ENCODE measurements at places on chromosomes 5 and 9.

- no peak for DNase-seq
Measured at GRCh38 chr5:51278539-51278938, 104.7 kb upstream of the ISL1 start.

DNA sequence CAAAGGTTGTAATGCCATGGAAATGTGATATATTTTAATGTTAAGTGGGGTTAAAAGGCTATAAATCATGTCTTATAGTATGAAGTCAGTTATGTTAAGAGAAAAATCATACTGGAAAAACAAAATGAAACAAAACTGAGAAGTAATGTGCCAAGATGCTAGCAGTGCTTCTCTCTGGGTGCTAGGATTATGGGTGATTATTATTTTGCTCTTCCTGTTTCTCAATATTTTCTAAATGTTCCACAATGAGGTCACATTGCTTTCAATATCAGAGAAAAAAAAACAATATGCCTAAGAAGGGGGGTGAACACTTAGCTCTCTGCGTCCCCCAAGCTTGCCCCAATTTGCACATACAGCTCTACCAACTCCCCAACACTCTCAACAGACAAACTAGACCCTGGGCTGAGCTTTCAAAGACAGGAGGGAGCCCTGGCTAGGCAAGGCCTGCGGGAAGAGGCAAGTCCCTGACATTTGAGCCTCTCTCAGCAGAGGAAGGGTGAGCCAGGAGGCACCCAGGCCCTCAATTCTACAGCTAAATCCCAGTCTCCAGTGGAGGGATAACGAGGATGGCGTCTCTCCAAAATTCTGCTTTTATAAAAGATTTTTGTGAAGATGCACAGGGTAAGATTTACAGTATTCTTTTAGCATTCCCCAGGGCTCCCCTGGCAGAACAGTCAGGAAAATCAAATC is 24.4 kb downstream of the WHRN start:
- no peak for DNase-seq

- no peak for DNase-seq
Measured at GRCh38 chr9:125889476-125890419, 142.6 kb downstream of the PBX3 start.

DNA sequence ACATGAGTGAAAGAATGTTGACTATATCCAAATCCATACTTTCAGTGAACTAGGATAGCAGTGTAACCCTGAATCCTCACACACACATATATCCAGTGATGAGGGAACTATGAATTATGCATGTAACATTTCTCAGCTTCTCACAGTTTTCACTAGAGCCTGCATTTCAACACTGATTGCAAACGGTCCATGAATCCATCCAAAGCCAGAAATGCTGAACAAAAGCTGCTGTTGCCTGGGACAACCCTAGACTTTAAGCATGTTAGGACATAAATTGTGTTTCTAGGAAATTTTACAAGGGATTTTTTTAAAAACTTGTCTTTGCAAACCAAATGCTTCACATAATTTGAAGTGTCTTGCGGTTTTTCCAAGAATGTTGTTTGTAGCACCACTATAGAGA is 2010.0 kb upstream of the WWC1 start:
- DNase-seq: no peak

GRCh38 chr5:17167171-17167891 is 50.1 kb upstream of the BASP1 start:
- no peak for DNase-seq

DNA sequence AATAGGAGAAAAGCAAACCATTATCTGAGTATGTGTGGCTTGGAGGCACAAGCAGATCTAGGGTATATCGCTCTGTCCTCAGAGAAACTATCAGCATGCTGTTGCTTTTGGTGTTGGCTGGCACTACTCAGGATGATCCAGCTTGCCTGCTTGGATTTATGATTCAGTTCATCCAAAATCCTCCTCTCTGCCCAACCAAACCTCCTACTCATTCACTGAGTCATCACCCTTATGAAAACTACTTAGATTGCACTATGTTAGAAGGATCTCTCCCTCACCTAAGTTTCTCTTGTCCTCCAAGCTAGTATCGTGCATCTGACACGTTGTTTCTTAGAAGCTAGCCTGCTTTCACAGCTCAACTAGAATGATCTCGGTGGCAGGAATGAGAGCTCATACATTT is 14.2 kb upstream of the ZBED3 start:
- DNase-seq: no peak

DNA sequence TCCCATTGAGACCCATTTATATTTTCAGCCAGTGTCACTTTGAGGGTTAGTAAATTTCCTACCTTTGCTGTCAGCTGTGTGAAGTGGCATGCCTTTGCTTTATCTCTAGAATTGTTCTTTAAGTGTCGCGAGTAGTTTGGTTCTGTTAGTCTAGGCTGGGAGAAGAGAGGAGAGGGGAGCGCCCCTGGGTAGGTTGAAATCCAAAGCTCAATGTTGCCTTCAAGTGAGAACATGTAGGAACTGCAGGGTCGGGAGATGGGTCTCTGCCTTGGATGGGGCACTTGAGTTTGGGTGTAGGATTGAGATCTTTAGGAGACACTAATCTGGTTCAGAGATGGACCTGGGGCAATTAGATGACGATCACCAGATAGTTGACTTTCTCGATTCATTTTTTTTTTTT is 46.3 kb downstream of the STC2 start:
- no peak for DNase-seq

DNA sequence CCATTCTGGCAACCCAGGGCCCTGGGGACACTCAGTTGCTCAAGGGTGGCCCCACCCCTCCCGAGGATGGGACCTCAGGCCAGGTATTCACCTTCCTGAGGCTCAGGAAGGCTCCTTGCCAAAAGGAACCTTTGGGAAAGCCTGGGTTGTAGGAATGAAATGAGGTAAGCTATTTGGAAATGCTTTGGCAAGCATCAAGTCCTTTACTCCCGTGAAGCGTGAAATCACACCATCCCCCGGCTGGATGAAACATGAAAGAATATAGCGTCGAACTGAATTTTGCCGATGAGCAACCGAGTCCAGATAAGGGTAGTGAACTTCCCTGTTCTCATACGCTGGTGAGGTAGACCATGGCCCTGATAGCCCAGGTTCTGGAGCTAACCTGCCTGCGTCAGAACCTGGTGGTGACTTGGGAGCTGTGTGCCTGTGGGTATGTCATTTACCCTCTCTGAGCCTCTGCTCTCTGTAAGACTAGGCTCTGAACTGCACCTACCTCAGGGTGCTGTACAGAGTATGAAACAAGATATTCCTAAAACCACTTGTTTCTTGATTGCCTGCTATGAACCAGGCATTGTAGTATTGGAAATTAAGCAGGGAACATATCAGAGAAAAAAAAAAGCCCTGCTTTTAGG is 105.3 kb upstream of the BOD1 start:
- no peak for DNase-seq

- no peak for DNase-seq
Measured at GRCh38 chr9:36625006-36625615, 52.4 kb downstream of the MELK start.

- DNase-seq: no peak
Measured at GRCh38 chr9:89608641-89609335, 4.0 kb downstream of the GADD45G start.

DNA sequence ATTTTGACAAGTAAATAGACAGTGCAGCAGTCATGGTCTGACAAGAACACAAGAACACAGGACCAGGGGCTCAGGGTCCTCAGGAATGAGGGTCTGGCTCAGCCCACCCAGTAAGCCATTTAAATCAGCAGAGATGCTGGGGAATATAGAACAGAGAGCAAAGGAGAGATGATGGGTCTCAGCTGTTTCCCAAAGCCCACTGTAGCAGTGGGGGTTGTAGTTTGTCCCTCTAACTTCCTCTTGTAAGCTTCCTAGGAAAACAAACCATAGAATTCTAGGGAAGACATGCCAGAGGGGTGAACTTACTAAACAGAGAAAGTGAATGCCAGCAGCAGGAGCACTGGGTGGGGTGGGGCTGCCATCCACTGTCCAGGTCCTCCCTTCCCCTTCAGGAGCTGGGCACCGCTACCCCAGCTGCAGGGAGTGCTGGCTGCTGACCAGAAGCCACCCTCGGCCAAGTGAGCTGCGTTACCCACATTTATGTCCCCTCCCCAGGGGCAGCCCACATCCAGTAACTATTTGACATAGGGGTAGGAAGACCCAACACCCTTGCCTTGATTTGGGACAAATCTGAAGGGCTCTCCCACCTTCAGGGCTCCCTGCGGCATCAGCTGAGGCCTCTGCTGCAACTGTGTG is 41.6 kb downstream of the GABBR2 start:
- no peak for DNase-seq

DNA sequence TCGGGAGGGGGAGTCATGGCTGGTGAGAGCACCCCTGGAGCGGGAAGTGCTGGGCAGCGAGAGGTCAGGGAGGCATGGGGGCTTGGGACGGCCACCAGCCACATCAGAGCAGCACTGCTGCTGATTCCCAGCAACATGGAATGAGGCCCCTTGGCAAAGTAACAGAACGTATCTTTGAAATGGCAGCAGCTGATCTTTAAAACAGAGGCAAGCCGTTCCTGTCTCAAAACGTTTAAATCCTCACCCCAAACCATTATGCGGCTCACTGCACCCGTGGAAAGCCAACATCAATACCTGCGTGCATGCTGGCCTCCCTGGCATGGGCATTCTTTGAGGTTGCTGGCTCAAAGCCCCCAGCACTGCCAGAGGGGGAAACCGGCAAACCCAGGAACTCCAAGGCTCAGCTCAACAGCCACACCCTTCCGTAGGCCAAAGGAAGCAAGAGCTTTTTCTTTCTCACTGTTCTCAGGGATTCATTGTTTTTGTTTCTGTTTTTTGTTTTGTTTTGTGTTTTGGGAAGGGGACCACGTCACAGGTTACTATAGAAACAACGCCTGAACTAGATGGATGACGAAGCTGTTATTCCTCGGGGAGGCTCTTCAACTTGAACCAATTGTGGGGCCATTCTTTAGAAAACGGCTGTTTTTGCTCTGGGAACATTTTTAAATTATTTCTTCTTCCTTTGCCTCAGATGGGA is 28.1 kb upstream of the OBP2B start:
- no peak for DNase-seq

GRCh38 chr5:178839319-178839704 is 20.4 kb upstream of the ZNF354B start:
- no peak for DNase-seq

GRCh38 chr9:38336341-38336740 is 56.2 kb upstream of the ALDH1B1 start:
- DNase-seq: no peak

GRCh38 chr5:122880749-122881148 is 35.3 kb downstream of the SNX24 start:
- DNase-seq: no peak

GRCh38 chr5:75242067-75242466 is 5.4 kb upstream of the ANKRD31 start:
- DNase-seq: no peak

DNA sequence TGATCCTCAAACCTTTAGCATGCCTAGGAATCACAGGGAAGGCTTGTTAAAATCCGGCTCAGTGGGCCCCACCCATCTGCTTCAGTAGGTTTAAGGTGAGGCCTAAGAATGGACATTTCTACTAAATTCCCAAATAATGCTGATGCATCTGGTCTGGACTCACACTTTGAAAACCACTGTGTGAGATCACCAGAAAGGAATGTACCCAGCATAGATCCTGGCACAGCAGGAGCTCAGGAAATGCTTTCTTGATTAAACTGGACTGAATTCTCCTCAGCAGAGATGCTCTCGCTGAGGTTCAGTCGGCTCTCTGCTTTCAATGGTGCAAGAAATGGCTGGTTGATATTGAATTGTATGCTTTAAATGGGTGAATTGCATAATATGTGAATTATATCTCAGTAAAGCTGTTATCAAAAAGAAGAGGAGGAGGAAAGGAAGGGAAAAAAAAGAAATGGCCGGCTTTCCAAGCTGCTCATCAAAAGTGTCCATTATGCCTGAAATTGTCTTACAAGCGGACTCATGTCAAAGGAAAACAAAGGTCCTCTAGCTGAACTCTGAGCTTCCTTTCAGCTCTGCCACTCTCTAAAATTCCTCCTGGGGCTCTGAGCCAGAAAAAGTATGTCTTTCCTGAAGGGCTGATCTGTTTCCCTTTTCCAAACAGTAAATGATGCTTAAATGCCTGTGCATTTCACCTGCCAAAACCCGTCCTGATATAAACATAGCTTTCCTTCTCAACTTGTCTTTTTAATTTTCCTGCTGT is 77.6 kb upstream of the SAP30L start:
- no peak for DNase-seq

DNA sequence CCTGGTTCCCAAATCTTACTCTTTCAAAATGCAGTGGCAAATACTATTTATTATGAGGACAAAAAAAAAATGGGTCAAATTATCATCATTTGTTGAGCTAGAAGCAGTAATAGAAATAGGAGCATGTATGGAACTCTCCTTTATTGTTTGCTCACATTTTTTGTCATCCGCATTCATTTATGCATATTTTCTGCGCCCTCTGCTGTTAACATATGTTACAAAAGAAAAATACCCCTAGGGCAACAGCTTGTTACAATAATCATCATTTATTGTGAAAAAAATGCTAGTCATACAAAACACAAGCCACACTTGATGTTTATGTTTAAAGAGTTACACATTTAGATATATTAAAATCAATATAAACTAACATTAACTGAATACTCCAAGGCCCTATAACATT is 328.2 kb downstream of the TUSC1 start:
- DNase-seq: no peak

DNA sequence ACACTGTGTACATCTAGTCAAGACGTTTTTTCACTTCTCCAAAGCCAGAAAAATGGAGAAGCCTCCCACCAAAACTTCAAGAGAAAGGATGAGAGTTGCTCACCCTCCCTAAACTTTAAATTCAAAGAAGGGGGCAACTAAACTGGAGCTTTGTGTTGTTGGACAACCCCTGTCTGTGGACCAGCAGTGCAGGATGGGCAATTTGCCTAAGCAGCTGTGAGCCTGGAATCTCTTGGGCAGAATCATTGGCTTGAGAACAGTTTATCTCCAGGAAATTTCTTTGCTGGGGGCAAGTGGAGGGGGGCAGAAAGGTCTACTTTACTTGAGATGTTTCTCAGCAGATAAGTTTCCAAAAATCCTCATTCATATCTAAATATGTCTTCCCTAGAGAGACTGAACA is 151.8 kb downstream of the MUSK start:
- no peak for DNase-seq

- DNase-seq: no peak
Measured at GRCh38 chr9:131892902-131893500, 153.1 kb upstream of the RAPGEF1 start.

DNA sequence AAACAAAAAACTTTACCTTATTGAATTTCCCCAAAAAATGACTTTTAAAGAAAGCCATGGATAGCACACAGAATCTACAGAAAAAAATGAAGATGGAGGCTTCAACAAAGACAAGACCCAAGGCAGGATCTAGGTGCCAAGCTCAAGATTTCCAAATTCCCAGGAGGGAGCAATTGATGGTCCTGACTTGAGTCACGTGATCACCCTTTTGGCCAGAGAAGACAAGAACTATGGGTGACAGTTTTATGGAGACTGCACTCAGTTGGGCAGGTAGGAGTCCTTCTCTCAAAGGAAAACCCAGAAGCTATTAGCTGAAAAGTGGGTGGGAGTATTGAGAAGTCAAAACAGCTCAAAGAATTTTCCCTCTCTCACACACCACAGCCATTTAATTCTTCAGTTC is 3.2 kb upstream of the SLIT3 start:
- DNase-seq: no peak

DNA sequence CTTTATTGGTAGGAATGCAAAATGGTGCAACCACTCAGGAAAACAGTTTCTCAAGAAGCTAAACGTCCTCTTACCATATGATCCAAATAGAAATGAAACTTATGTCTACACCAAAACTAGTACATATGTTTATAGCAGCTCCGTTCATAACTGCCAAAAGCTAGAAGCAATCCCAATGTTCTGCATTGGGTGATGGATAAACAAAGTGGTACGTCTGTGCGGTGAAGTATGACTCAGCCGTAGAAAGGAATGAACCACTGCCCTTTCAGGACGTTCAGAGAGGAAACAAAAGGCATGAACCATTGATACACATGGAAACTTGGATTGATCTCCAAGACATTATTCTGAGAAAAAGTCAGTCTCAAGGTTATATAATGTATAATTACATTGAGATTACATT is 27.6 kb downstream of the HNRNPH1 start:
- no peak for DNase-seq
